ENCODE measurements at places on chromosomes 7 and 10.
A peak's percentile ranks its signal among the peaks of the same experiment; 100 is the strongest.

DNA sequence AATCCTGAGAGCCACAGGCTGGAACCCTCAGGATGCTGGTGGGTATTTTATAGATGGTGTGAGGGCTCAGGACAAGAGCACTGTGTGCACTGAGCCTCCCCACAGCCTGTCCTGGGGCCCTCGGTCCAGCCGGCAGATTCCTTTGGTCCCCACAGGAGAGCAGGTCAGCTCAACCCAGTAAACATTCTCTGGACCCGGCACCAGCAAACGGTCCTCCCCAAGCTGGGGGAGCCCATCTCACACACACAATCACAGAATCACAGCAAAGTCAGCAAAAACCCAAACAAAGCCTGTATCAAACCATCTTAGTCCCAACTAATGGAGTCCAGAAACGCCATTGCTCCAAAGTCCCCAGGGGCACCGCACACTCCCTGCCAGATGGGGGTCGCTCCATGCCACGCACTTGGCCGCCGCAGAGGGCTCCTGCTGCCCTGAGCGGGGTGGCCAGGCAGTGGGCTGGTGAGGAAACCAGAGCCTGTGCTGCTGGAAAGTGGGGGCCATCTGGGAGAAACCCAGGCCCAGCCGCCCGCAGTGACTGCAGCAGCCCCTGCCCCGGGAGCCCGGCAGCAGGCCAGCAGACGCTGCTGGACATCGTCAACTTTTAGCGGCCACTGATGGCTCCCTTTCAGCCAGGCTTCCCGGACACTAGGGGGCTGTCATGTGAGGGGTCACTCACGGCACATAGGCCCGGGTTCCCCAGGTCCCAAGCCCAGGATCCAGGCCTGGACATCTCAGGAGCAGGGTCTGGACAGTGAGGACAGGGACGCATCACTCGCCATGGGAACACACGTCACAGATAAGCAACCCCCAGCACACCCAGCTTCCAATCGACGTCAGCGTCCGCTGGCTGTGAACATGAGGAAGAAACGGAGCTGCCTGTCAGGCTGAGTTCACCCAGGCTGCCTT, 52.6 kb downstream of the DPYSL4 start:
- DNase-seq, result no peak

DNA sequence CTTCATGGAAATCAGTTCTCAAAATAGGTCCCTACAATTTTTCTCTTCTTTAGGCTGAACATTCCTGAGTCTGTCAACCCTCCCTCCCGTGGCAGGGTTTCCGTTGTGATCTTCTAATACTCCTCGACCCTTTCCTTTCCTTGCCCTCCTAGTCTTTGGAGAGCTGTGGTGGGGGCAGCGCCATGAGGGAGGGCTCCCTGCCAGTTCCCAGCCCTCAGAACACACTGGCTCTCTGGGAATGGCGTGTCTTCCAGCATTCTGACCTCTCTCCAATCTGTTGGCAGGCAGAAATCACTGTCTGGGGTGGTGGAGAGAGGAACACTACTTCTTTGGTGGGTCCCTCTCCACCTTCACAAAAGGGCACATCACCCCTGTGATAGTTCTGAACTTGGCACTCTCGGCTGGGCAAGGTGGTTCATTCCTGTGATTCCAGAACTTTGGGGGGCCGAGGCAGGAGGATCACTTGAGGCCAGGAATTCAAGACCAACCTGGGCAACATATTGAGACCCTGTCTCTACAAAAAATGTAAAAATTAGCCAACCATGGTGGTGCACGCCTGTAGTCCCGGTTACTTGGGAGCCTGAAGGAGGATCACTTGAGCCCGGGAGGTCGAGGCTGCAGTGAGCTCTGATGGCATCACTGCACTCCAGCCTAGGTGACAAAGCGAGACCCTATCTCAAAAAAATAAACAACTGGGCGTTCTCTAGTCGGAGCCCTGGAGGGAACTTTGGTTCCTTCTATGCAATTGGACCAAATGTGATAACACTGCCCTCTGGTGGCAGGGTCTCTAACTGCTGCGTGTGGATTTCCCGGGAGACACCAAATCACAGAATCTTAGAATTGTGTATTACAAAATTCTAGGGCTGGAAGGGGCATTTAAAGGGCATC, 13.1 kb upstream of the ARPC1A start:
- peak; percentile 84 for DNase-seq

DNA sequence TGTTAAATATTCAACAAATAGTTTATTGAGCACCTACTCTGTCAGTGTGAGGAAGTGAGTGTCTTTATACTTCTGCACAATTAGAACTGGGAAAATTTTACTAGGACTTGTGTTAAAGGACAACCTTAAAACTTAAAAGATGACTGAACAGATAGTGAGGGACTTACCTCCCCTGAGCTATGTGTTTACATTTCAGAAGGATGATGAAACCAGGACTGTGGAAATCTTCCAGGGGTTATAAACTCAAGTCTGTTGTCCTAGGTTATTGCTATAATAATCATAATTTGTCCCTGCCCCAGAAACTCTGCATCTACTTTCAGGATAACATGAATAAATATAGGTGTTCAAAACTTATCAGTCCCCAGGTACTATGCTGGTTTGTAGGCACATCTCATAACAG, 261.0 kb upstream of the MKLN1 start:
- no peak for DNase-seq

DNA sequence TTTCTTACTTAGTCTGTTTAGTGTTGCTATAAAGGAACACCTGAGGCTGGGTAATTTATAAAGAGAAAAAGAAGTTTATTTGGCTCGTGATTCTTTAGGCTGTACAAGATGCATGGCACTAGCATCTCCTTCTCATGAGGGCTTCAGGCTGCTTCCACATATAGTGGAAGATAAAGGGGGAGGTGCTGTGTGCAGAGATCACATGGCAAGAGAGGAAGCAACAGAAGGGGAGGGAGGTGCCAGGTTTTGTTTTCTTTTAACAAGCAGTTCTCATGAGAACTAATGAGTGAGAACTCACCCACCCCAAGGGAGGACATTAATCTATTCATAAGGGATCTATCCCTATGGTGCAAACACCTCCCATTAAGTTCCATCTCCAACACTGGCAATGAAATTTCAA, 17.3 kb downstream of the CYP2E1 start:
- DNase-seq, result peak; percentile 19

GRCh38 chr7:129780257-129780973, 168.9 kb downstream of the NRF1 start:
- DNase-seq, result peak; percentile 44

DNA sequence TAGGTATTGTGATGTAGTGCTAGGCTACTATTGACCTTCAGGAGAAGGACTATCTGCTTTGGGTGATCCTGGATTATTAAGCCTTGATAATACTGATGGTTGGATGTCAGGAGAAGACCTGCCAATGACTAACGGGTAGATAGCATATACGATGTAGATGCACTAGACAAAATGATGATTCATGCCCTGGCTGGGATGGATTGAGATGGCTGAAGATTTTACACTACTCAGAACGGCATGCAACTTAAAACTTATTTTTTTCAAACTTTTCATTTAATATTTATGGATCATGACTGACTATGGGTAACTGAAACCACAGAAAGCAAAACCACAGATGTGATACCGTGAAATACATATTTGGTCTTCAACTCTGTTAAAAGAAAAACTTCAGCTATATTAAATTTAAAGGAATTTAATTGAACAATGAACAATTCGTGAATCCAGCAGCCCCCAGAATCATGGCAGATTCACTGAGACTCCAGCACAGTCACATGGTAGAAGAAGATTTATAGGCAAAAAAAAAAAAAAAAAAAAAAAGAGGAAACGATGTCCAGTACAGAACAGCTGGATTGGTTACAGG, 124.6 kb upstream of the CDK13 start:
- peak; percentile 25 for DNase-seq

GRCh38 chr7:11548532-11548931, 283.5 kb downstream of the THSD7A start:
- DNase-seq, result no peak

DNA sequence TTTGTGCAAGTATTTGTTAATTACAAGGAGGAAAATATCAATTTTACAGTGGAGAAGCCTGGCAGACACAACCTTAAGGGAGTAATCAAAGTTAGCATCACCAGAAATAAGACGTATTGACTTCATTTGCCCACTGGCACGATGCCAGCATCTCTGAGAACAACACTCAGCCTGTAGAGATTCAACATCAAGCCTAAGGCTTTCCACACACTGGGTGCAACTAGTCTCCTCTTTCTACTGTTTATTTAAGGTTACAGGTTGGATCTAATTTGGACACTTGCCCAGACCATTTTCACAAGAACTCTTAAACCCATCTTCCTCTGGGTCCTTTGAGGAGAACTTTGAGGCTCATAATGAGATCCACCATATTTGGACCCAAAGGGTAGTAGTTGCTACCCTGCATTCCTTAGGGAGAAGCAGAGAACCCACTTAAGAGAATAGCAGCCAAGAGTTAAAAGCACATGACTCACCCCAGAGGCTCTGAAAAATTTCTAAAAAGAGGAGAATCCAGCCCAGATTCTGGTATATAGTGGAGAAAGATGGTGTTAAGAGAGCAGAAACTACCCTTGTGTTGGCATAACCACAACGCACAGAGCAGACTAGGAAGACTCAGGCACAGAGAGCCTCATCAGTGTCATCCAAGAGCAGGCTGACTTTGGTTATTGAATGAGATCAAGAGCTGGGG, 97.3 kb downstream of the CCDC71L start:
- DNase-seq, result peak; percentile 25

Measured in hematopoietic multipotent progenitor cell treated with erythropoietin and hydrocortisone succinate and interleukin-3 and kit ligand, for 4 days (in vitro differentiated cells).